Lung (tissue), 17 donors: ENCODE measurements at places on chromosomes 1 and 21. TPM values are rescaled to one million over a fixed set of nuclear protein-coding genes. Genes with fewer than 3 reads are reported as not detected.

NECTIN4 gene
- total RNA-seq, result 12.5 TPM

DIPK1A gene
- 8.0 TPM for total RNA-seq

GRCh38 chr1:150627826-150628410 is 1.5 kb downstream of the ENSA start:
- H3K4me1 ChIP-seq, result peaks cover 16% of the 10 kb centered on the region
- H3K27ac ChIP-seq, result no peak overlapping the region
- no peaks in the 10 kb centered on the region for H3K27me3 ChIP-seq
- no peak for DNase-seq

GRCh38 chr1:192357924-192358323 is 41.1 kb downstream of the RGS21 start:
- H3K27ac ChIP-seq, result no peak overlapping the region
- H3K4me1 ChIP-seq, result no peaks in the 10 kb centered on the region
- H3K27me3 ChIP-seq, result no peaks in the 10 kb centered on the region
- no peak overlapping the region for H3K4me3 ChIP-seq
- DNase-seq, result no peak

CD101 gene
- 6.7 TPM for total RNA-seq

DNA sequence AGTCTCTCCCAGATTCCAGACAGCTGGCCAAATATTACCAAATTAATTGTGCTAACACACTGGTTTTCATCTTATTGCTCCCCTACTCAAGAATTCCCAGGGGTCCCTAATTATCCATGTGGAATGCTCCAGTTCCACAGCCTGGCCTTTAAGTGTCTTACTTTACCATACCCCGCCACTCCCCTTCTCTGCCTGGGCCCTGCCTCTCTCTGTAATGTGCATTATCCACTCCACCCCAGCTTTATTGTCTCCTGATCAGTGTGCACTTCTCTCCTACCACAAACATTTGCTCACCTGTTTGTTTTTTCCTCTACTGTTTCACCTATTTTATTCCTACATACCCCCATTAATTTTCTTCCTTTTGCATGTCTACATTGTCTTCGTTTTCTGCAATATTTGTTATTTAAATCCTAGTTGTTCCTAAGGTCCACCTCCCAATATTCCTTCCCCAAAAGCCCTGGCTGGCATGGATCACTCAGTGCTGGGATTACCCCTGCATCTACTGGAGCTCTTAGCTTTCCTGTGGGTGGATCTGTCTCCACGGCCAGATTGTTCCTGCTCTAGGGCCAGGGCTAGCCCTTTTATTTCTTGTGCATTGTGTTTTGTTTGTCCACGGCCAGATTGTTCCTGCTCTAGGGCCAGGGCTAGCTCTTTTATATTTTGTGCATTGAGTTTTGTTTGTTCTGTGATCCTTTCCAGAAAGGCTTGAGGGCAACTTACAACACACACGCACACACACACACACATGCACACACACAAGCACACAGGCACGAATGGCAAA is 33.4 kb upstream of the ATP1B1 start:
- no peaks in the 10 kb centered on the region for H3K27me3 ChIP-seq
- no peak overlapping the region for H3K4me3 ChIP-seq
- DNase-seq, result no peak
- H3K4me1 ChIP-seq, result no peaks in the 10 kb centered on the region
- H3K27ac ChIP-seq, result no peak overlapping the region

GRCh38 chr1:171727778-171728177 is 14.1 kb downstream of the VAMP4 start:
- peaks cover 8% of the 10 kb centered on the region for H3K36me3 ChIP-seq
- H3K4me3 ChIP-seq, result no peak overlapping the region
- no peaks in the 10 kb centered on the region for H3K4me1 ChIP-seq
- DNase-seq, result no peak
- H3K27ac ChIP-seq, result no peak overlapping the region

DNA sequence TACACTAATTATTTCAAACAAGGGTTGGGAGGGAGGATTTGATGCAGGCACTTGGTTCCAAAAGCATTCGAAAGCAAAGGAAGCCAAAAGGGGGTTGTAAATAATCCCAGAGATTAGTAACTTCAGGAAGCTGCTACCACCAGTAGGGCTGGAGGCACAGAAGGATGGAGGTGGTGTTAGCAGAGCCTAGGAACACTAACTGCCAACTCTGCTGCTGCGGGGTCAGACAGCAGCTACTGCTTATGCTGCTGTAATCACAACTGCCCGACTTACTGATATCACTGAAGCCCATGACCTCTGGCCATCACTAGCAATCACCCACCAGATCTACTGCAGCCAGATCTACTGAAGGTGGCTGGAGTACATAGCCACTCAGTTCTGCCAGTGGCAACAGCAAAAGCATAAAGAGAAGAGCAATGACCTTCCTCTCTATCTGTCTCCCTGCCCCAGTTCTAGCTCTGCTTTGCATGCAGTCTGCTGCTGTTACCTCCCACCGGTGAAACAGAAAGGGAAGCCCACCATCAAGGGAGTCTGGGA is 408.5 kb downstream of the PLPP3 start:
- no peak overlapping the region for H3K27ac ChIP-seq
- H3K4me3 ChIP-seq, result no peak overlapping the region
- H3K27me3 ChIP-seq, result no peaks in the 10 kb centered on the region
- no peaks in the 10 kb centered on the region for H3K36me3 ChIP-seq

DNA sequence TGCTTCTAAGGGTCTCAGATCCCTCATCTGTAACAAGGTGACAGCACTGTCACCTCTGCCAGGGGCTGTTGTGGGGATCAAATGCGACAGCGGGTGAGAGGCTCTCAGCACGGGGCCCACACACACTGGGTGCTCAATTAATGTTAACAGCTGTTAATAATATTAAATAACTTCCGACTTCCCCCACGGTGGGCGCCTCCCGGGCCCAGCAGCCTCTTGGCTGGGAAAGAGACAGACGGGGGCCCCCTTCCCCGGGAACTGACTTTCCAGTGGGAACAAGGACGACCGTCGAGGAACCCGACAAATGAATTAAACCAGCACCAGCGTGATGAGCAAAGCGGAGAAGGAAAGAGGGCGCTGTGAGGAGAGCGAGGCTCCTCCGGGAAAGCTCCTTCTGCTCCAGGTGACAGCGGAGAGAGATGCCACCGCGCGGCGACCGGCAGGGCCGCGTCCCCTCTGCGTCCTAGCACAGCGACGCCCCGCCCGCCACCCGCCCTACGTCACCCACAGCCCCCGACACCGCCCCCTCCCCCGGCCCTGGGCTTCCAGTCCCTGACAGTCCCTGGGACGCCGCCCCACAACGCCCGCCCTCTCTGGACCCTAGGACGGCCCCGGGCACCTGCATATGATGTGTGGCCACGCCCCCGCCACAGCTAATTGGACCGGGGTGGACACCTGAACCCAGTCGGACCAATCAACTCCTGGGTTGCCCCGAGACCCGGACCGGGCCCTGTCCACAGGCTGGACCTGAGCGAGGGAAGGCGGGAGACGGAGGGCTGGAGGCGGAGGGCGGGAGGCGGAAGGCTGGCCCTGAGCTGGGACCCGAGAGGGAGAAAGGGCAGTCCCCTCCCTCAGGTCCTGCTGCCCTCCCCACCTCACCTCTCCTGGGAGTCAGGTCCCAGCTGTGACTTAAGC is 38.2 kb downstream of the MATN1 start:
- peaks cover 20% of the 10 kb centered on the region for H3K27me3 ChIP-seq
- peak; percentile 70 for DNase-seq
- H3K4me3 ChIP-seq, result peak overlapping the region; percentile 13
- no peaks in the 10 kb centered on the region for H3K36me3 ChIP-seq
- H3K4me1 ChIP-seq, result peaks cover 9% of the 10 kb centered on the region

GRCh38 chr1:61287014-61287413 is 204.7 kb downstream of the NFIA start:
- no peak for DNase-seq
- H3K4me3 ChIP-seq, result no peak overlapping the region
- H3K27ac ChIP-seq, result peak overlapping the region; percentile 53
- no peaks in the 10 kb centered on the region for H3K27me3 ChIP-seq

LCE6A gene
- total RNA-seq, result not detected

DNA sequence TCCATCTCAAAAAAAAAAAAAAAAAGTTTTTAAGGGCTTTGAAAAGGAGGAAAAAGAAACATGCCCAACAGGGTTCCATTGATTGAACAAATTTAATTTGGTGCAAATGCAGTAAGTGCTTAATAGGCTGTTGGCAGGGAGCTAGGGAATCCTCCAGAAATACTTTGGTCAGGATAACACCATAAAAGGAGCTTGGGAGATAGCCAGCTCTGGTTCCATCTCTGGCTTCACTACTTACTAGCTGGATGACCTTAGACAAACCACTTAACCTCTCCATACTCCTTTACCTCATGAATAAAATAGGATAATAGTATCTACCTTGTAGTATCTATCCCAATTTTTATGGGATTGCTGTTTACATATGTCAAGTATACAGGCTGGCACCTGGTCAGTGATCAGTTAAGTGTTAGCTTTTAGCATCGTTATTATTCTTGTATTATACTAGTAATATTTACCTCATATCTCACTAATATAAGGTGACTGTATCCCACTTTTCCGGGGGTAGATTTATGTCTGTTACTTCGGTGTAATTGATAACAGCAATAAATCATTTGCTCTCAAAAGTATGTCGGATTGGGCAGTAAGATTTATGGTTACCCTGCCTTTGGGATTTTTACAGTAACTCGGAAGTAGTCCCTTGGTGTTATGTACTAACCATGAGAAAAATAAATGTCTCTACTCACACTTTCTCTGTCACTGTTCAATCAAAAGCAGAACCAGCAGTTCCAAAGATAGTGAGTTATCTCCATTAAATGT is 36.4 kb downstream of the BTG3 start:
- H3K27me3 ChIP-seq, result no peaks in the 10 kb centered on the region
- no peaks in the 10 kb centered on the region for H3K36me3 ChIP-seq
- no peaks in the 10 kb centered on the region for H3K4me1 ChIP-seq
- H3K27ac ChIP-seq, result no peak overlapping the region
- no peak overlapping the region for H3K4me3 ChIP-seq
- no peak for DNase-seq

- peak overlapping the region; percentile 87 for H3K4me3 ChIP-seq
- H3K4me1 ChIP-seq, result peaks cover 3% of the 10 kb centered on the region
- H3K27ac ChIP-seq, result peak overlapping the region; percentile 85
- H3K36me3 ChIP-seq, result peaks cover 3% of the 10 kb centered on the region
Observed at GRCh38 chr1:84078108-84078841, 65.8 kb upstream of the PRKACB start.

DIO1 gene
- 1.1 TPM for total RNA-seq
